ENCODE measurements at places on chromosomes 16 and 17.

DNA sequence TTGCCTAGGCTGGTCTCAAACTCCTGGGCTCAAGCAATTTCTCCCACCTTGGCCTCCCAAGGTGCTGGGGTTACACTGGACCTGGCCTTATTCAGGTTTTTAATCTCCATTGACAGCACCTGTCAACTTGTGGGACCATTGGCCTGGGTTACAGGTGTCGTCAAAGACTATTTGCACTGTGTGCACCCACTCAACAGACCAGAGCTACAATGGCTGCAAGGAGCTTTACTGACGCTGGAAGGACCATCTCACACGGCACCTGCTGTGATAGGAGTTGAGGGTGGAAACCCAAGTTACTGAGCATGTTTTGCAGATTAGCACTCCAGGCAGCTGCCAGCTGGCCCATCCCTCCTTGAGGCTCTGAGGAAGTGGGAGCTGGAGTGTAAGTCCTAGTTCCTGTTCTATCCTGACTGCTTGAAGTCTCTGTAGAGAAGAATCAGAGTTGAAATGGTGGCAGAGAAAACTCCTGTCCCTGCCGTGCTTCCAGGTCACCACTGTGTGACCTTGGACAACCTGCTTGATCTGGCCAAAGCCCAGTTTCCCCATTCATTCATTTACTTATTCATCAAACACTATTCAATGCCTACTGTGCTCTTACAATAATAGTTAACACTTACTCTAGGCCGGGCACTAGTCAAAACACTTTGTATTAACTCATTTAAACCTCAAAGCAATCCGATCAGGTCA, 42.4 kb upstream of the LONP2 start:
- no peak for DNase-seq

DNA sequence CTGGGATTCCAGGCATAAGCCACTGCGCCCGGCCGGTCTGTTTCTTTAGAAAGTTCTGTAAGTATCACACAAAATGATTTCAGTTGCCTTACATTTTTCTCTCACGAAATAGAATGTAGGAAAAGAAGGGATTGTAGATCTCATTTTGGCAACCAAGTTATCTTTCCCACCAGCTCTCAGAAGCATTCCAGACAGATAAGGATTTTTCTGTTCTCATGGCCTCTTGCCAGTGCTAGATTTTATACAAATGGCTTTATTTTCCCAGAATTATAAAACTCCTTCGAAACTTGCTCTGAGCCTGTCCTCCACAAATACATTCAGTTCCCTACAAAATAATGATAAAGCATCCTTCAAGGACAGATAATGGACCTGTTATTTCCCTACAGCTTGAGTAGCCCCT, 46.9 kb downstream of the LCMT1 start:
- DNase-seq = no peak

DNA sequence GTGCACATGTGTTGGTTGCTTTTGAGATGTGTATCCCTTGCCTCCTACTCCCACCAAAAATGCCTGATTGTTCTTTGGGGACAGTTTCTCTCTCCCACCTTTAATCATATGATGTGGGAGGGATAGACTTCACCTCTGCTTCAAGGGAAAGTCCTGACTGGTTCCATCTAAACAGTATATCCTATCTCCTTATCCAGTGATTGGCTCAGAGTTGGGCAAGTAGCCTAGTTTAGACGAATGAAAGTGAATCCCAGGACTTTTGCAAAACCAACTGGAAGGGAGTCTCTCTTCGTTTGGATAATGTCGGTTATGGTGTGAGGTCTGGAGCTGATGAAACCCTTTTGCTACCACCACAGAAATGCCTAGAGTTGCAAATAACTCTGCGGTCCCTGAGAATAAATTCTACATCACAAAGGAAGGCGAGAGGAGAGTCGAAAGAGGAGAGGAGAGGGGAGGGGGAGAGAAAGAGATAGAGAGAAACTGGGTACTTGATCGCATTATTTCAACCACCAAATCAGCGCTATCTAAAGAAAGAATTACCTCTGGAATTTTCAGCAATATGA, 77.1 kb upstream of the SALL1 start:
- DNase-seq = no peak

GRCh38 chr17:145671-146541, 8.5 kb downstream of the SCGB1C2 start:
- DNase-seq = no peak

- no peak for DNase-seq
These were observed 27.0 kb downstream of the MRTFB start for GRCh38 chr16:14098081-14098480.

DNA sequence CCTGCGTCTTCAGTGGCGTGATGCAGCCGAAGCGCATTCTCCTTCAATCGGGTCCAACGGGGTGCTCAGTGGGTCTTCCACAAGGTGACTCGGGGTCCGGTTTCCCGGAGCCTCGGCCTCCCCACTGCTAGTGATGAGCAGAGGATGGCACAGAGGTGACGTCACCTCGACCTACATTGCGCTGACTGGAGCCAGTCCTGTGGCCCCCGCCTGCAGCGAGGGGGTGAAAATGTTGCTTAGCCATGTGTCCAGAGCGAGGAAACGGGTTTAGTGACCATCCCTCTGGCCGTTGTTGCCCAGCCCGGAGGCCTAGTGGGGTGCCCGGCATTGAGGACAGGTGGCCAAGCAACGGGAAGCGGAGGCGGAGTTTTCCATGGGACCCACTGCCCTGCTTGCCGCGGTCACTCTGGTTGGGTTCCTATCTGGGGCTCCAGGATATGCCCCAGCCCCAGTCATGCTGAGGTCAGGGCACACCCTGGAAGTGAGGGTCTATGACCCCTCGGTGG, 190.6 kb upstream of the CIBAR2 start:
- DNase-seq = no peak

DNA sequence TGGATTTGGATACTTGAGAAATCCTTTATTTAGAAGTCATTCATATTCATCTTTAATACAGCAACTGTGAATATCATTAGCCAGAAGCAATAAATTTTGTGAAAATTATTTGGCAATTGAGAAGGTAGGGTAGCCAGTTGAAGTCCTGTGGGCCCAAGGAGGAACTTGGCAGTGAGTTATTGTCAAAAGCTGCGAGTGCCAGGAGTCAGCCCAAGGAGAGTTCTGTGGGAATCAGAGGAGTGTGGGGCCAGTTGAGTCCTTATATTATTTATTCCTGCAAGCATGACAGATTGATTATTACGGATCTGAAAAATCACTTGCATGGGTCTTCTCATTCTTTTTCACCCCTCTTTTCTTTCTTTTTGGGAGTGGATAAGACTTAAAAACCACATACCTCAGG, 38.3 kb downstream of the PRKCA start:
- no peak for DNase-seq

GRCh38 chr17:73468221-73468620, 156.4 kb upstream of the CDC42EP4 start:
- no peak for DNase-seq

GRCh38 chr17:39671651-39672521, 3.6 kb downstream of the PNMT start:
- peak; percentile 14 for DNase-seq

DNA sequence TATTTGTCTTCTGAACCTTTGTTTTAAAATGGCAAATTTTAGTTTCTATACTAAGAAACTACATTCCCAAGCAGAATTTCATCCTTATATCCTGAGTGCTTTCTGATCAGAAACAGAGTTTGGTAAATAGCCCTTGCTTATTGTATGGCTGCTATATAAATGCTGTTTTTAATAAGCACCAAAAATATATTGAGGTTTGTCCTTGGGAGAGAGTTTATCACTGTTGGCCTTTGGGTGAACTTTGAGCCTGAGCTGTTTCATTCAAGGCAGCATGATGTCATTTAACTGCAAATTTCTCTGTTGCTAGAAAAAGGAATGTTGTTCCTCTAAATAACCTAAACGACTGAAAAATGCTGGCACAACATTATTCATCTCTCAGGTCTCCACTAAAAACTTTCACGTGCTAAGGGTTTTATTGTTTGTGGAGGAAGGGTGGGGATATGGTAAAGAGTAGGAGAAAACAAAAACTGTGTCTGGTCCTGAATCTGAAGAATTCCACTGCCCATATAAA, 334.3 kb upstream of the TBX2 start:
- no peak for DNase-seq

- no peak for DNase-seq
These were observed 551.8 kb upstream of the KIF2B start for GRCh38 chr17:53270936-53271335.

- DNase-seq = no peak
These were observed 18.3 kb downstream of the CBX4 start for GRCh38 chr17:79820959-79821330.

- DNase-seq = no peak
These were observed 8.8 kb upstream of the ABCA8 start for GRCh38 chr17:68963958-68964357.

- no peak for DNase-seq
These were observed 602.7 kb upstream of the CDH5 start for GRCh38 chr16:65763640-65764305.

- no peak for DNase-seq
These were observed 9.1 kb upstream of the SLC47A2 start for GRCh38 chr17:19725486-19725885.

DNA sequence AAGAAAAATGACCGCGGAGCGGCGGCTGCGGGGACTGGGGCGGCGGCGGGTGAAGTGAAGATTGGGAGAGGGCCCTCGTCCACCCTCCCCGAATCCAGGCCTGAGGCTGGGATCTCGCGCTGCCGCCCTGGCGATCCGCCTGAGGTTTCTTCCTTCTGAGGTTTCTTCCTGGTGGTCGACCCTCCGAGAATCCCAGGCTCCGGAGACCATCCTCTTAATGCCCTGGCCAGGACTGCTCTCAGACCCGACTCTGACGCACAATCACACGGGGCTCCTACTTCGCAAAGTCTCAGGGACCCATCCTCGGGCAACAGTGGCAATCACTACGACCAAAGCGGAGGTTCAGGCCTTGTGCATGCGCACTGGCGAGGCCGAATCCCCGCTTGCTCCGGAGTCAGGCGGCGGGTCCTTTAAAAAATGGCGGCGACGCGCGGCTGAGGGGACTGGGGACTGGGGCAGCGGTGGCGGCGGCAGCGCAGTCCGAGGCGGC, 18.0 kb upstream of the KCNJ18 start:
- no peak for DNase-seq

- DNase-seq = no peak
These were observed 855 bp downstream of the TUFM start for GRCh38 chr16:28845293-28845692.

DNA sequence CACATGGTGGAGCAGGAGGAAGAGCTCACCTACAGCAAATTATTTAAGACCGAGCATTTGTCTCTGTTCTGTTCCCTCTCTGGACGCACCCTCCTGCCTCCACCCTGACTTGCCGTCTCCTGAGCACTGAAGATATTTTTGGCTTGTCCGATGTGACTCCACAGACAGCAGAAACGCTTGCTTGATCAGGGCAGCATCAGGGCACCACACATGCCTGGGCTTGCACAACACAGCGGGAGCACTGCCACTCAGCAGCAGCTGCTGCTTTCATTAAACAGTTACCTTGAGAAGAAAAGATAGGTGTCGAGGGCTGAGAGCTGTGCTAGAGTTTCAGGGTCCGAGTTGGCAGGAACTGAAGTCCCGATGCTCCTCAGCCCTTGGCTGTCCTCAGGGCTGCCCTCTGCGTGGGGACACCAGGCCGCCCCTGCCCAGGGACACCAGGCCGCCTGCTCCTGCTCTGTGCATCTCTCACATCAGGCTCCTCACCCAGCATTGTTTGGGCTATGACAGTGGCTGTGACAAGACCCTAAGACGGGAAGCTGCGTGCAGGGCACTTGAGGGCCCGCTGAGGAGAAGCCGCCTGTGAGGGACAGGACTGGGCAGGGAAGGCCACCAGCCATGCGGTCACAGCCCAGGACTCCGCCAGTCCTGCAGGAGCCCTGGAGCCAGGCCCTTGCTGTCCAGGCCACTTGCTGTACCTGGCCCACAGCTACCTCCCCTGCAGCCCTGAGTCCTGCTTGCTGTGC, 21.3 kb upstream of the CDH15 start:
- DNase-seq = no peak

- peak; percentile 14 for DNase-seq
These were observed 4.0 kb upstream of the RPL38 start for GRCh38 chr17:74199306-74200092.

All from NCI-H1092 (cell line).